ENCODE measurements at places on chromosomes 11 and 22.

DNA sequence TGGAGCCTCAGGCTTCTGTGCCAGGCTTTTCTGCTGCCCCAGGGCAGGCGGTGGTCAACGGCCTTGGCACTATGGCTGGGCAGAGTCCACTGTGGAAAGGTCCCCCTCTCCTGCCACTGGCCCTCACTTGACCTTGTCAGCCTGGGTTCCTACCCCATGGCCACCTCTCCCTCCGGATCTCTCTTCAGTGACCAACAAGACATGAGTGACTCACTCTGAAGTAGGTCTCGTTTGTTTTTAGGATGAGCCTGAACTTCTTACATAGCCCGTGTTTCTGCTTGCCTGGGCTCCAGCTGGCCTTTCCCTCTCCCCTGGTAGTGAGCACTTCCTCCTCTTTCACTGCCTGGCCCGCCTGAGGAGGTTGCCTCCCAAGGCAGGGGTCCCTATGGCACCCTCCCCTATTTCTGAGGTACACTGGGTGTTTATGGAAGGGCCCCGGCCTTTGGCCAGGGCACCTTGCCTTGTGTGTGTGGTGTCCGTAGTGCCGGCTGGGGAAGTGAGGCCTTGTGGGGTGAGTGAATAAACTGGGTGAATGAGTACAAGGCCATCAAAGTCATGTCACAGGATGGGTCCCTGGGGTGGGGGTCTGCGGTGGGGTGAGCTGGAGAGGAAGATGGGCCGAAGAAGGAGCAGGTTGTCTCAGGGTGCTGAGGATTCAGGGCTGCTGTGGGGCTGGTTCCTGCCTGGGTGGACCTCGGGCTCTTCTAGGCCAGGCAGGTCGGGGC, 5.0 kb downstream of the SHANK3 start:
- DNase-seq, result no peak

DNA sequence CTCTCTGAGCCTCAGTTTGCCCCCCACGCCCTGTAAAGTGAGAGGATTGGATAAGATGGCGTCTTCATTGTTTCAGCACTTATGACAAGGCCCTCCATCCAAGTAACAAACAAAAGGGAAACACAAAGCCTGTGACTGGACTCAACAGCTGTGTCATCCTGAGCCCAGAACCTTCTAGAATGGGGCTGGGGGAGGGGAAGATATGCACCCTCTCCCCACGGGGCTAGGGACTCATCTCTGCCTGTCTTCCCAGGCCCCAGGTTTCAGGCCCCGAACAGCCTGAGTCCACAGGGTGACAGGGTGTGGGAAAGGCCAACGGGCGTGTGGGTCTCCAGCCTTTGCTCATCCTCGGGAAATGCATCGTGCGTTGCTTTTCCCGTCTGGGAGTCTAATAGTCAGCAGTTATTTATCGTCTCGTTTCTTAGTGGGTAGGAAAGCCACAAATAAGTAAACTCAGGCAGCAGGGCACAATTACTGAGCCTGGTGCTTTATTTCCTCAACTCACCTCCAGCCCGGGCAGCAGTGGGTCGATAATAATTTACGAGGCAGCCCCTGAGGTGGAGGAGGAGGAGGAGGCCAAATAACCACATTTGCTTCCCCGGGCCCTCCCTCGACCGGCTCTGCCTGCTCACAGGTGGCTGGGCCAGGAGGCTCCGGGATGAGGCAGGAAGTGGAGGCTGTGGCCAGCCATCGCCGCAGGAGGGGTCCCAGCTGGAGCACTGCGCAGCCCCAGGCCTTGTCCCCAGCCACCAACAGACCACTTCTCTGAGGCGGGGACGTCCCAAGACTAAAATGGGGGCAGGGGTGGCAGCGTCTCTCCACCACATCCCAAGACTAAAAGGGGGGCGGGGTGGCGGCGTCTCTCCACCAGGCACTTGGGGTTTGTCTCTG, 54.4 kb downstream of the FLRT1 start:
- no peak for DNase-seq

DNA sequence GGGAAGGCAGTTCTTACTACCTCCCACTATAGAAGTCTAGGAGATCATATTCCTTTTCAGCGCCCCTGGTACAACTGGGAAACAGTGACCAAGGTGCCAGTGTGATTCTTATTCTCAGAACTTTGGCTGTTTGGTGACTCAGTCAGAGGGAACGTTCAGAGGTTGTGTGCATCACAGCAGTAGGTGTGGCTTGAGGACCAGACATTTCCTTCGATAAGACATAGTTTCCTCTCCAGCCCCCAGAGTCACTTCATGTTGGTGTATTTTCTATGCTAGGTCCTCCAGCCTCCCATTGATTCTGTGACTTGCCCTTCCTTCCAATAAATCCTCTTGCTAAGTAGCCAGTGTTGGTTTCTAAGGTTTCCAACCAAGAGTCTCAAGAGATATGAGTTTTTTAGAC, 171.9 kb upstream of the MPPED2 start:
- no peak for DNase-seq

DNA sequence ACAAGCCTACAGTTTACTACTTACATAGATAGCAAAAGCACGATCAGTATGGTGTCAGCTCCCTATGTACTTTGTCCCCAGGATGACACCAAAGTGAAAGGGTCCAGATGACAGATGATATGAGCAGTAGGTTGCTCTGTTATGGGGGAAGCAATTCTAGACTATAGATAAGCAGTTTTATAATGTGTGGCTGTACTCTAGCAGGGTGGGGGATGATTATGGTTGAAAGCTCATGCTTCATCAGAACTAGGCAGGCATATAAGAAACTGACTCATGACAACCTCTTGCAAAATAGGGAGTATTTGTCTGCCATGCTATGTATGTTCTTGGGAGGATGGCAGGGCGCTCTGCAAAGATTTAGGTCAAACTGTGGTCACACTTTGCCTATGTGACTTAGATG, 158.2 kb upstream of the ZBED5 start:
- no peak for DNase-seq

- no peak for DNase-seq
These were observed 9.0 kb upstream of the OR6M1 start for GRCh38 chr11:123815122-123815521.

DNA sequence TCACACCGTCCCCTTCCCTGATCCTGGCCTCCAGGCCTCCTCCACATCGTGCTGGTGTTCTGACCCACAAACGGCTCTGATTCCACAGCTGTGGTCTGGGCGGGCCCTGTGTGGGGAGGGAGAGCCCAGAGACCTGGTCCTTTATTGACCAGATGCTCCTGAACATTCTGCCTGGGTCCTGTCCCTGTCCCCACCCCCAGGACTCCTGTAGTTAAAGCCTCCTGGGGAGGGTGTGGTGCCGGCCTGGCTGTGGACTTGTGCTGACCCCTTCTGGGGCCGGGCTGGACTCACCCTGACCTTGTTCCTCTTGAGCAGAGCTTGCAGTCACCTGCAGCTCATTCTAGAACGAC, 128.7 kb downstream of the CTTN start:
- no peak for DNase-seq

DNA sequence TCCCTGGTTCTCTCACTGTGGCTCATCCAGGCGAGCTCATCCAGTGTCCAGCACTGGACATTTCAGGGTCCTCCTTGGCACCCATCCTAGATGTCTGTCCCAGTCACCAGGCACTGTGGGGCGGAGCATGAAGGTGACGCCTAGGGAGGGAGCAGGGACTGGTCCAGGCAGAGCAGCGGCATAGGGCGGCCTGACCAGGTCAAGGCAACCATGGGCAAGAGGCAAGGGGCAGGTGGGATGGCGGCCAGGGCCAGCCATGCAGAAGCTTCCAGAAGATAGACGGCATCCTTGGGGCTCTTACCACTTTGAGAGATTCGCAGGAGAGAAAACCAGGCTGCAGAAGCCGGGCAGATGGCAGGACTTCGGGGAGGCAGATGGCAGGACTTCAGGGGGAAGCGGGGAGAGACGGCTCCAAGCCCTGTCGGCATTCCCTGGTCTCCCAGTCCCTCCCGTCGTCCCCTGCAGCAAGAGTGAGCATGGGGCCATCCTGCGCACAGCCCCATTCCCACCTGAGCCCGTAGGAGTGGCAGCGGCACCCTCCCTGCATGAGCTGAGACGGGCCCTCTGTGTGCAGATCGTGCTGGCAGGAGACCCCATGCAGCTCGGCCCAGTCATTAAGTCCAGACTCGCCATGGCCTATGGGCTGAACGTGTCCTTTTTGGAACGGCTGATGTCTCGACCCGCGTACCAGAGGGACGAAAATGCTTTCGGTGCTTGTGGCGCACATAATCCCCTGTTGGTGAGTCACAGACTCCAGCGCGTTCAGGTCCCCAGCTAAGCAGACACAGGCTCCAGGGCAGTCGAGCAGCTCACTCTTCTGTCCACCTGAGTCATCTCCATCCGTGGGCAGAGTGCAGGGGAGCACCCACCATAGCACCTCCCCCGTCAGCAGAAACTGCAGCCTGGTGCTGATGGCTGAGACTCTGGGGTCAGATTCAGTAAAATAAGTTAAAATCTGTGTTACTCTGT, 20.1 kb upstream of the PANX2 start:
- DNase-seq, result no peak

GRCh38 chr11:90847268-90847886, 624.5 kb upstream of the CHORDC1 start:
- no peak for DNase-seq

GRCh38 chr11:73070653-73071052, 71.5 kb downstream of the FCHSD2 start:
- no peak for DNase-seq

DNA sequence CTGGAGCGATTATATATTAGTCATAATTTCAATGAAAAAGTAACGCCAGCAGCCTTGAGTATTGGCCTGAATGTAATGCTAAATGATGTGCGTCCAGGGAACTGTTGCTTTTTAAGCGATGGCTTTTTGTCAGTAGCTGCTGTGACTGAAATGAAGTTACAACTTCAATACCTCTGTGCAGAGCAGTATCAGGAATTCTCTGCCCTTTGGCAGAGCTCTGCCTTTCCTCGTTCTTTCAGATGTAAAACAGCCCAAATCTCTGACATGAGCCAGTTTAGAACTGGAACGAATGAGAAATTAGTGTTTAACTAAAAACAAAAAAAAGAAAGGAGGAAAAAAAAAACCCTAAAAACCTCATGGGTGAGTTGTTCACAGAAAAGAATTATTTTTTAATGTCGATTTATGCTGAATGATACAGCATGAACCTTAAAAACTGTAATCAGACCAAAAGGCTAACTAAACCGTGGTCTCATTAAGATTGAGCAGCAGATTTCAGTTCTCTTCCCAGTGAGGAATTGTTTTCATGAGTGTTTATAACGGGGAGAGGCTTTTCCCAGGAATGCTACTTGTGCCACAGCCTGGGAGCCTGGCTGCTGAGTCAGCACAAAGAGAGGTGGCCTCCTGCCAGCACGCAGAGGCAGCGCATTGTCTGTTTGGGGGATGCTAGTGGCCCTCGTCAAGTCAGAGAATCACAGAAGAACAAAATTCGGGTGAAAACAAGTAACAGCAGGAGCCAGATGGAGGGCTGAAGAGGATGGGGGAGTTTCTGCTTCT, 146.2 kb upstream of the RASSF10 start:
- no peak for DNase-seq

DNA sequence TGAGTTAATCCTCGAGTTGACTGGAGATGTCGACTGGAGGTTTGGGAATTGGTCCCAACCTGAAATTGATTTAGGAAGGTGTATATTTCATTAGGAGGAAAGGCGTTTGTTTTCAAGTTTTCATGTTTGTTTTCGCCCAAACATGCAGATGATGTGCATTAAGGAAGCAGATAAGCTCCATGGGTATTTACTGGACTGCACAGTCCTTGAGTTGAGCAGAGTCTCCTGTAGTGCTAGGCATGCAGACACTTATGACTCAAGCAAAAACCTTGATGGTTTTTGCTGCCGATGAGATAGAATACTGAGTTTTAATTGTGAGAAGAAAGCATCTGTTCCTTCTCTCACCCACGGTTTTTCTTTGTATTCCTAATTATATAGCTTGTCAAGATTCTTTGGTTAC, 27.9 kb downstream of the CABIN1 start:
- DNase-seq, result no peak

Measured in T follicular helper cell (primary cell).